GM12891 (cell line): ENCODE measurements at places on chromosomes 3 and 15.

DNA sequence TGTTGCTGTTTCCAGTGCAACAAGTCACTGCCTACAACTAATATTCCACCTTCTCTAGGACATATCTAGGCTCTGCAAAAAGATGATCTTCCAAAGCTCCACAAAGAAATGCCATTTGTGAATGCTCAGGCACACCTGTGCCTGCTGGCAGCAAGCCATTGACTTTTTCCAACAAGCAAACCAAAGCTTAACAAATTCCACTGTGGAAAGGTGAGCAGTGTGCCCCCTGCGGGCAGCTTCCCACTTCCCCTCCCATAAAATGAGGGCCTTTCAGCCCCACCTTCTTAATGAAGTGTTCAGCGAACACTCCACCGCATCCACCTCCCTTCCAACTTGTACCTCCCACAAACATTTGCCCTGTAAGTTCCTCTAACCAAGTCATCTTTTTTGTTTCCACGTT, 157.5 kb upstream of the SLC24A5 start:
- DNase-seq = no peak

DNA sequence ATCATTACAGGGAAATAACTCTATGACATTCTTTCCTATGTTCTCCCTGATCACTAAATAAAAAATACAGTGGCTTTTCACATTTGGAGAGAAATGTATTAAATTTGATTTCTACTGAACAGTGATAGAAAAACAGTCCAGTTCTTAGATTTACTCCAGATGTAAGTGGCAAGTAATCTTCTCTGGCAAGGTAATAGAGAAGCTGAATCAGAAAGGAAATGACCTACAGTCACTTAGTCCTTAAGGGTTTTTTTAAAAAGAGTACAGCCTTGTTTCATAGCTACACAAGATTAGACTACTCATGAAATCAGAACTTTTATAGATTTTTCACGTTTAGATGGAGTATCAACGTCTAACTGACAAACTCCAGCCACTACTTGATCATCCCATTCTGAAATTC, 236.9 kb downstream of the CADPS start:
- no peak for DNase-seq

GRCh38 chr3:142962520-142963233, 797 bp downstream of the PAQR9 start:
- DNase-seq = no peak

DNA sequence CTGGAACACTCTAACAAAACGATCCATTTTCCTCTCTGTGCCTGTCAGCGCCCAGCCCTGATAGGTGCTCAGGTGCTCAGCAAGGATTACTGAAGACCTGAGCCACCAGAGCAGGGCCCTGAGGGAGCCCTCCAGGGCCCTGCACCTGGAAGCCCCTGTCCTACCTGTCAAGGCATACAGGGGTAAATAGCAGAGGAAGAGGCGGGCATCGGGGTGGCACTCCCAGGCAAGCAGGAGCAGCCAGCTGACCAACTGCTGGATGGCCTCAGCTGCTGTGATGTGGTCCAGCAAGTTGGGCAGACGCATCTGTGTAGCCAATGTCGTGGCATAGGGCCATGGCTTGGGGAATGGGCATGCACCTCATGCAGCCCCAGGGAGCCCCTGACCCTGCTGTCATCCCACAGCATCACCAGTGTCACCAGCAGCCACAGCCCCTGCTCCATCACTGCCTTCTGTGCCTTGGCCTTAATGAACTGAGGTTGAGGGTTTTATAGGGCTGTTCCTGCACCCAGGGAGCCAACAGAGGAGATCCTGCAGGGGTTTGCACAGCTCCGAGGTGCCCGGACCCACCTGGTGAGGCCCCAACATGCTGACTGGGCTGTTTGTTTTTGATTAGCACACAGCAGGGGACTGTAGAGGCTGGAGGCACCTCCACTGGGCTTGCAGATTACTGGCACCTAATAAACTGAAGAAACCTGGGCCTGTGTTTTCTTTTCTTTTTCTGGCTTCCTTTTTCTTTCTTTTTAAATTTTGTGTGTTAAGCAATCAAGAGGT, 7.9 kb upstream of the WDR6 start:
- no peak for DNase-seq

- no peak for DNase-seq
Observed at GRCh38 chr15:45399381-45400212, 21.3 kb upstream of the GATM start.

- DNase-seq = no peak
Observed at GRCh38 chr15:51842852-51843737, 13.6 kb downstream of the TMOD3 start.

- DNase-seq = no peak
Observed at GRCh38 chr3:17770682-17771081, 28.3 kb upstream of the TBC1D5 start.

DNA sequence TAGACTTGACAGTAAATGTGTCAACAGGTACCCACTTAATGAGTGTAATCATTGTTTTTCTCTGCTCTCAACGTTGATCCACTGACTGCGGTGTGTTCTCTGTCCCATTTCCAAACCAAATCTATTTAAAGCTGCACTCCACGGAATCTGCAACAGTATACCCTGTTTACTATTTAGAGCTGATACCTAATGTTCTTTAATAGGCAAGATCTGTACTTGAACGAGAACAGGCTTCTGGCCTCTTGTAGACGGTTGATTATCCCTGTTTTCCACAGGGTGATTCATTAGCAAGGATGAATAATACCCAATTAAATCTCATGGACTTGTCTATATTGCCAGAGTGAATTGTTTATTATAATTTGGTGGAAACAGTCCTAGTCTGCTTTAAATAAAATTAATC, 189.9 kb downstream of the LPP start:
- DNase-seq = no peak

DNA sequence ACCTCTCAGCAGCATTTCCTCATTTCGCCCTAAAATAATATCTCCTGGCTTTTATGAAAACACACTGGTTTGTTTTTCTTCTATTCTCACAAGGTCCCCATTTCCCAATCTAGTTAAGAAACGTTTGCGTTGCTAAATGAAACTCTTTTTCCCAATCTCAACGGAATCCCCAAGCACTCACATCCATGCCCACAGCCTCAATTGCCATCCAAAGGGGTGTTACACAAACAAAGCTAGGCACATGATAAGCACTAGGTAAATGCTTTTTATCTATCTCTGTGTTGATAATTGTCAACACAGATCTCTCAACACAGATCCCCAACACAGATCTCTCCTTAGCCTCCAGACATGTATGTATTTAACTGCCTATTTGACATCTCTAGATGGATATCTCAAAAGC, 35.2 kb upstream of the TF start:
- no peak for DNase-seq

GRCh38 chr3:56052188-56052587, 416.1 kb downstream of the ERC2 start:
- DNase-seq = no peak

DNA sequence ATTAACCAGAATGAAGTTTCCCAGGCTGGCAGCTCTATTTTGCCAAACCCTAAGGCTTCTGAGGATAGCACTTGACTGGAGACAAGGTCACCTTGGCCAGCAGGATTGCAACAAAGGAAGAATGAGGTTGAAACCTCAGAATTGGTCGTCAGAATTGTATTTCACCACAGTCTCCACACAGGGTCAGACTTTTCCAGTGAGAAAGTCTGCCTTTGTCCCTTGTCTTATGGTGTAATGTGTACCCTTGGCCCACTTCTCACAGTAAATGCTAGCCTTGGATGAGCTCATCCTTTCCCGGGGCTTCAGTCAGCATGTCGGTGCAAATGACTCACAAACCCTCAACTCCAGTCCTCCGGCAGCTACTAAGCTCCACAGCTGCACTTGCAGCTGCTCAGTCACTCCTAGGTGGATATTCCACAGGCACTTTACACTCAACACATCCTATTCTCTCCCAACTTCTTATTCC, 19.7 kb downstream of the SSR3 start:
- DNase-seq = no peak

GRCh38 chr3:69370156-69370883, 15.6 kb downstream of the FRMD4B start:
- DNase-seq = no peak

DNA sequence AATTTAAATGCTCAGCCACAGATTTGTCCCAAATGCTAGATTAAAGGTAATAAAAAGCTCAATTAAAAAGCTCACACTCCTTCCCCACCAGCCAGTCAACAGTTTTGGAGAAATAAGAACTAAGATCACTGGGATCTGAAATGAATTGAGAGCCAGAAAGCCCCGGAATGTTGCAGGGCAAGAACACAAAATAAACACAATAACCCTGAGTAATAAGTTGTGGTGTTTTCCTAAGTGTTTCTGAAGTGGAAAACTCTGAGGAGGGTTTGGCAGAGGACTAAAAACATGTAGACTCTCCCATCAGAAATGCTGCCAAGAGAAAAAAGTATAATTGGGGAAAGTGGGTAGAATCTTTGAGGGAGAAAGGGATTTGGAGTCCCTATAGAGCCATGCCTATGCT, 127.8 kb downstream of the ABI3BP start:
- DNase-seq = no peak

DNA sequence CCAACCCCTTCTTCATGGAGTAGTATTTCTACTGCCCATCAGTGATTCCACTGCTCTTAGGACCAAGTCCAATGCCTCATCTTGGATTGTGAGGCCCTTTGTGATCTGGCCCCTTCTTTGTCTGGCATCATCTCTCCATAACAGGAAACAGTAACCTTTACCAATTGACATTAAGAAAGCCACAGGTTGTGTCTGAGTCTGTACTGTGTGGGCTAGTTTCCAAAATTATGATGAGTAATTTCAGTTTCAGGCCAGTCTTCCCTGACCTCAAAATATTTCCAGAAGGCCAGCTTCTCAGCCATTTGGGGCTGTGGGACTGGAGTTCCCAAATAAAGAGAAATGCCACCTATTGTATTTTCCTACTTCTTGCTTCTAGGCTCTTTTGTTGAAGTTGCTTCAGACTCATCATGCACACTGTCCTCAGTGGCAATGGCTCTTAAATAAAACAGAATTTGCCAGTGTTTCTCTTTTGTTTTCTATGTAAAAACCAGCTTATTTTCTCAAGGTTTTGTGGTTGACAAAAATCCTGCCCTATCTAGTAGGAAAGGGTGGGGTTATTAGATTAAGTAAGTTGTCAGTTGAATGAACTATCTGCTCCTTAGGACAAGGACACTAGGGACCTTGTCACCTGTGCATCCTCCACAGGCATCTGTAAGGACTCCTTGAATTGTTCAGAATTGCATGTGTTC, 47.0 kb upstream of the ACKR4 start:
- DNase-seq = peak; percentile 15

GRCh38 chr15:63362885-63363284, 18.8 kb downstream of the CA12 start:
- DNase-seq = no peak

DNA sequence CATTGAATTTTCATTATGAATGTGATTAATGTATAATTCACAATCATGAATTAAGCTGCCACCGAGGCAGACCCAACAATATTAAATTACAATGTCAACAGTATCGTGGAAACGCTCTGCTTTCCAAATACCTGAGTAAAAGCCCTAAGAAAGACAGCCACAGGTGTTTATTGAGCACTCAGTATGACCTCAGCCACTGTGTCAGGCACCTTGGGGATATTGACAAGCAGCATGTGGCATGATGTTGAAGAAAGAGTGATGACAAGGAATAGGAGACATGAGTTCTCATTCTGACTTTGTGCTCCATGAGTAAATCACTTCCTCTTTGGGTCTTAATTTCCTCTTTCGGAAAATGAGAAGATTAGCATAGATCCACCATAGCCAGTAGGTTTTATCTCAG, 12.8 kb downstream of the C2CD4A start:
- DNase-seq = no peak

DNA sequence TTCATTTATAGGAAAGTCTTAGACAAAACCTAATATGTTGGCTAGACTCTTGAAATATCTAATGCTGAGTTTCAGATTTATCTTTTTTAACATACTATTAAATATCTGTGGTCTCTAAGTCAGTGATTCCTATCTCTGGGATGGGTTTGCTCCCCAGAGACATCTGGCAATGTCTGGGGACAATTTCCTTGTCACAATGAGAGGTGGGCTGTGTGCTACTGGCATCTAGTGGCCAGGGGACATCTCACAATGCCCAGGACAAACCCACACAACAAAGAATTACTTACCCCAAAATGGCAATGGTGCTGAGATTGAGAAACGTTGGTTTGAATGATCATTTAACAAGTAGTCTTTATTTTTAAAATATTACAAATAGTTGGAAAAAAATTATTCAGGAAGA, 602.1 kb downstream of the MAGI1 start:
- DNase-seq = no peak
